Activated naive CD4-positive, alpha-beta T cell treated with anti-CD3 and anti-CD28 coated beads, Interleukin-2, amount 50 U/mL, for 72 hours (primary cell): ENCODE measurements at places on chromosomes 7 and 10. TPM values are rescaled to one million over a fixed set of nuclear protein-coding genes. Genes with fewer than 3 reads are reported as not detected.

Gene NKX1-2
- not detected for total RNA-seq

DNA sequence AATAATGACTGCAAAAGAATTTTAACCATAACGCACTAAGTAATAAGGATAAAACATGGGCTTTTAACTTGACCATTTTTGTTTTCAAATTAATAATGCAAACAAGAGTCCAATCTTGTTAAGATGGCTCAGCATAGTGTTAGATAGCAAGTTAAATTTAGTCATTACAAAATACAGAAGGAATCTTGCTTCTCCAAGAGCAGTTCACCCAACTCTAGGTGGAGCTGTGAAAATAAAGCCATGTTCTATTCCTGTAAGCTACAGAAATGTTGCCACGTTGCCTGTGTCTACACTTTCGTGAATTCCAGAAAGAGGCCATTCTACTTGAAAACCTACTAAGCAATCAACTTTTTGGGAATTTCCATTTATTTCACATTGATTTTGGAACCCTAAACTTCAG, 191.9 kb downstream of the SFMBT2 start:
- DNase-seq: no peak

GRCh38 chr7:132919771-132920170, 162.1 kb downstream of the CHCHD3 start:
- DNase-seq: no peak

GRCh38 chr7:17402628-17403278, 104.3 kb downstream of the AHR start:
- DNase-seq: no peak
